ENCODE measurements at places on chromosomes 6 and 20. TPM values are rescaled to one million over a fixed set of nuclear protein-coding genes. Genes with fewer than 3 reads are reported as not detected.

Gene LST1
- total RNA-seq, result 6.6 TPM

Gene TGM2
- total RNA-seq, result 33.3 TPM

Gene FAM83D
- total RNA-seq, result 13.1 TPM

Gene ADGRG6
- 17.6 TPM for total RNA-seq

Gene TCP11
- total RNA-seq, result not detected

Gene KIAA1755
- 3.4 TPM for total RNA-seq

Gene SRSF12
- total RNA-seq, result not detected

Gene CLPSL1
- total RNA-seq, result not detected

Gene BFSP1
- 0.17 TPM for total RNA-seq

DNA sequence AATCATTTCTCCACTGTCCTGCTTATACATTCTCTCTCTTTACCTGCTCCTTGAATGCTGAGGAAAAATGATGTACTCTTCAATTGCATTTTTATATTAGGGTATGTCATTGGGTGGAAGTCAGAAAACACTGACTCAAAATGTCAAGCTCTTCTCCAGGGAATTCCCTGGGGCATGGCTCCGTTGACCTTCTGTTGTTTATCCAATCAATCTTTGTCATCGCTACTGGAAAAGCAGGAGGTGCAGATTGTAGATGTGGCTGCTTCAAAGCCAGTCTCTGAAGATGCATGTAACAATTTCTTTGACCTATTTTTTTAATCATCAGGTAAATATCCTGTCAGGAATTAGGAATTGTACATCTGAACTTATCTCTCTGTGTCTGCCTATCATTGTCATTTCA, 63.9 kb upstream of the TENT5A start:
- DNase-seq, result no peak

GRCh38 chr6:44569931-44570385, 182.5 kb downstream of the CDC5L start:
- DNase-seq, result no peak

DNA sequence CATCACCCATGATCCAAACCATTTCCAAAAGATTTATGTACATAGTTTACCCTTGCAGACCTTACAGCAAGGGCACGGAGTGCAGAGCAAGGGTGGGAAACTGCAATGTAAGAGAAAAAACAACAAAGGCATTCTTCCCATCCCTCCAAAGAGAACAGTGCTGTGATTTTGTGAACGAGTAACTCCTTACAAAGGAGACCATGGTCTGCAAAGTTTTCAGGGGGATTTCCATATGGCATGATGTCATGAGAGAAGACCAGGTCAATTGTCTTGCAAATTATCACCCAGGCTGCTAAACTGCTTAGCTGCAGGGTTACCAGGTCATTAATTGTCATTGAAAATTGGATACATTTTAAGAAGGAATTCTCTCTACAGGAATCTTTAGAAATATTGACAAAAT, 58.3 kb downstream of the LAMP5 start:
- DNase-seq, result no peak

- DNase-seq, result no peak
These were observed 85.4 kb upstream of the THBS2 start for GRCh38 chr6:169339025-169339424.

DNA sequence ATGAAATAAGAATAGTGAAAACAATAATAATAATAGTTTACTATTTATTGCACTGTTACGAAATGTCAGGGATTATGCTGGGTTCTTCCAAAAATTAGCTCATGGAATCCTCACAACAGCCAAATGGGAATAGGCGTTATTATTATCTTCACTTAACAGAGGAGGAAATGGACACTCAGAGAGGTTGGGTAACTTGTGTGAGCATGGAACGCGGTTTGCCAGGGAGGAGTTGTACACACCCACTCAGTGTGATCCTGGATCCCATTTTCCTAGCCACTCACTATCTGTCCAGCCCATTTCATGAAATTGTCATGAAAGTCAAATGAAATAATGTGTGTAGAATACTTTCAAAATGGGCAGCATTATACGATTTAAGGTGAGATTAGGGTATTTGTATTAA, 4.6 kb downstream of the NELFCD start:
- DNase-seq, result no peak

DNA sequence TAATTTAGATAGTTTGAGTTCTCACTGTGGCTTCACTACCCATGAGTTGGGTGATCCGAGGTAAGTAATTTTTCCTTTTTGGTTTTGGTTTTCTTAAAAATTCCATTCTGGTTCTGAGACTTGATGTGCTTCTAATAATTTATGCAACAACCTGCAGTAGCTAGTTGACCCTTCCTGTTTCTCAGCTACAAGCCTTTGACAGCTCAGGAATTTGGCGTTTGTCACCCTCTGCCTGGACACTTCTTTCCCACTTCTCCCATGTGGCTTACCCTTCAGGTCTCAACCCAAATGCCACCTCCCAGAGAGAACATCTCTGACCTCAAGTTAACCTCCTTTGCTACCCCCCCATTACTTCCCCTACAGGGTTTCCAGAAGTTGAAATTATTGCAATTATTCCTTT, 49.7 kb upstream of the TSHZ2 start:
- no peak for DNase-seq

DNA sequence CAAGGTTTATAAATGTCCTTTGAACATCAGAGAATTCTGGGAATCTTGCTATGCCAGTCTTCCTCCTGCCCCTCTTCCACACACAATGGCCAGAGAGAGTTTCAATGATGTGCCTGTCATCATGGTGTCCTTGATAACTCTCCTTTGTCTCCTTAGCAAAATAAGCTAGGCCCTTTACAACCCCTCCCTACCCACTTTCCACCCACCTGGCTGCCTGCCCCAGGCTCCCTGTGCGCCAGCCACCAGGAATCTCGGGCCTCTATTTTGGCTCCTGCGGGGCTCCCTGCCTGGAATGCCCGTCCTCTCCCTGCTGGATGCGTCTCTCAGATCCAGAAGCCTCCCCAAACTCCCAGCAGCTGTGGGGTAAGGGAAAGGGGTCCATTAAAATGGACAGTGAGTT, 60.9 kb downstream of the NCR2 start:
- no peak for DNase-seq

- no peak for DNase-seq
These were observed 64.8 kb downstream of the IBTK start for GRCh38 chr6:82182756-82183155.

DNA sequence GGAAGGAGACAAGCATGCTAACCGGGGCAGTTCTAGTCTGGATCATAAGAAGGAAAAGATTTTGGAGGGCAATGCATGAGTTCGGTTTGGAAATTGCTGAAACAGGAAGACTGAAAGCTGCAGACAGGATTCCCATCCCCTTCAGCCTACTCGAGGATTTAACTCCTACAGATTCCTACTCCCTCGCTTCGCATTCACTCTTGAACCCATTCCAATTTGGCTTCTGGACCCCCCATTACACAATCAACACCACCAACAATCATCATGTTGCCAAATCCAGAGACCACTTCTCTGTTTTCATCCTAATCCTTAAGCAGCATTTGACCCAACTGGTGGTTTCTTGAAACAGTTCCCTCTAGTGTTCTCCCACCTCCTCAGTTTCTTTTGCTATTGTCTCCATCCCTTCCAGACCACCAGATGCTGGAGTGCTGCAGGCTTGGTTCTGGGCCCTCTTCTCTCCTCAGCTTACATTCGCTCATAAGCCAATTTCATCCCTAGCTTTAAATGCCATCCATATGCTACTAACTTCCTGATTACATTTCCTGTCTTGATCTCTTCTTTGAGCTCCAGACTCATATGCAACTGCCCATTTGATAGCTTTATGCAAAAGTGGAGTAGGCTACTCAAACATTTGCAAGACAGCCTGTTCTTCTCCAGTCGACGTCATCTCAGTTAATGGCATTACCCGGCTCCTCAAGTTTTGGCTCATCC, 66.5 kb downstream of the DTNBP1 start:
- no peak for DNase-seq

DNA sequence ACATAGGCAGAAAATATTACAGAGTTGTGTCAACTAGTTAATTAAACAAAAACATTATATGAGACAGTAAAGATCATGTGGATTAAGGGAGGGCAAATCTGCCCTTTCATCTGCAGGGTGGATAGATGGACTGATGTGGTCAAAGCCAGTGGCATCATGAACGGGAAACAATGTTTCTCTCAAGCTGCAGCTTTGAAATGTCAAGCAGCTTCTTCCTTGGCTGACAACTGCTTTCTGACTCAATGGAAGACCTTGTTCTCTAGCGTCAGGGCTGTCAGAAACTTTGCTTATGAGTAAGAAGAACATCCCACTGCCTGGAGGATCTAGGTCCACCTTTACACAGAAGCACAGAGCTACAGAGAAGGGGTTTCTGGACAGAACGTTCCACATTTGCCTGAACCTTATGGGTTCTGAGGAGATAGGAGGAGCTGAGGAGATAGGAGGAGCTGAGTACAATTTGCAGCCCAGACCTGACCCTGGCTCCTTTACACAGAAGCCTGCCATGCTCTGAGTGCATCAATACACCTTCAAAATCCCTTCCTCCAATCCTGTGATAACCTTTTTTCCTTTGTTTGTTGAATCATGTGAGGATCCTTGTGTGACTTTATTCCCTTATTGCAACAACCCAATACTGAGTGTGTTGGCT, 6.1 kb downstream of the CST5 start:
- no peak for DNase-seq

DNA sequence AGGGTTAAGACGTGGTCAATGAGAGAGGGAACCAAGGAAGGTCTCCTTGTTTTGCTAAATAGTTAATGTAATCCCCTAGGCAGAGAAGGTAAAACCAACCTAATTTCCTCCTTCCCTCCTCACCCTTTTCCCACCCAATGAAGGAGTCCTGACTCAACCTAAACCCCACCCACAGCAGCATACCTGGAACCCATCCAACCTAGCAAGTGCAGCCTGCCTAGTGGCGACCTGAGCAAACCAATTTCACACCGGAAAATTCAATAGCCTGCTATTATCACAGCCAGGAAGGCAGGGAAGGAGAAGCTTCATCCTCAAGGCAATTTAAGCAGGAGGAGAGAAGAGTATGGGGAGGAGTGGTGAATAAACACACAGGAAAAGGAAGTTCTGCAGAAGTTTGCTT, 46.9 kb downstream of the OSTM1 start:
- DNase-seq, result no peak

- no peak for DNase-seq
These were observed 39.0 kb upstream of the TBXT start for GRCh38 chr6:166206510-166207283.

DNA sequence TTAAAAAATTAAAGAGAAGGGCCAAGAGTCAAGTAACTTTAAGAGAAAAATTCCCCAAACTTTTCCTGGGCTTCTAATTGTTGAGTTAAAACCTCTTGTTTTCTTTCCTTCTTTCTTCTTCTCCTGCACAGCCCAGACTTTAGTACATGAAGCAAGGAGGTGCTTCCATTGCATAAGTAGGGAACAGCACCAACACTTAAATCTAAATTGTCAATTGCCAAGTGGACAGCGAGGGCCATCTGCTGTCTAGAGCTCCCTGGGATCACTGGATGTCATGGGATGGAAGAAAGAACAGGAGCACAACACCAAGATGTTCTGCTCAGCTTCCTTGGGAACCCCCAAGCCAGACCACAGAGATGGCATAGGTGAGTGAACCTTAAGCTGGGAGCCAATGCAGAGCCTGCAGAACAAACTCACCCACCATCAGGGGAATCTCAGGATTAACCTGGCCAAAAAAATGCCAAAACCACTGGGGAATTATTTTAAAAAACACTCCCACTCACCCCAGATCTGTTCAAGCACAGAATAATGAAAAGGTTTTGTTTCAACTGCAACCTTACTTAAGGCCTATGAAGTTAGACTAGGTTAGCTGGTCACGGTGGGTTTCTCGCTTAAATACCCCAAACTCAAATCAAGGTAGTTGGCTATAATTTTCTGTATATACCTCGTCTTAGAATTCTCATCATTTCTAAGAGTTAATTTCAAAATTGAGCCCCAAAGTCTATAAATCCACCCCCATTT, 67.8 kb downstream of the TNFRSF21 start:
- no peak for DNase-seq

- no peak for DNase-seq
These were observed 10.8 kb downstream of the GPR31 start for GRCh38 chr6:167146977-167147376.

DNA sequence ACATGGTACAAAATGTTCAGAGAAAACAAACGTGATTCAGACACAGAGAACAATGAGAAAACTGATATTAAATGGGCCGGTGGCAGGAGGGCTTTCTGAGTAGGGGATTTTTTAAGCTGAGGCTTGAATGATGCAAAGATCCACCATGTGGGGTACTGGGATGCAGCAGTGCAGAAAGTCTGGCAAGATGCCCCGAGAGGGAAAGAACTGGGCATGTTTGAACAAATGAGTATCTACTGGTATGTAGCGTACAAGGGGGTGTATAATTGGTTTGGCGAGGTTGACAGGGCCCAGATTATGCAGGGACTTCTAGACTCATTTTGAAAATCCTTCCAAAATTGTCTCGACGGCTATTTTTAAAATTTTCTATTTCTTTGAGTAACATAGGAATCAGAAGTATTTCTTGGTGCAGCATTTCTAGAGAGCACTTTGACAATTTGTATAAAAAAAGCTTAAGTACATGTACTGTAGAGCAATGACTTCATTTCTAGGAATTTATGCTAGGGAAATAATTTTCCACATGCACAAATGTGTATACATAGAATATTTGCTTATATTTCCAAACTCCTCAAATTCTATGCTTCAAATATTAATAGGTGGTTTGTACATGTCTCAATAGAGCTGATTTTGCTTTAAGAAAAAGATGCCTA, 119.6 kb upstream of the DOK5 start:
- DNase-seq, result no peak

DNA sequence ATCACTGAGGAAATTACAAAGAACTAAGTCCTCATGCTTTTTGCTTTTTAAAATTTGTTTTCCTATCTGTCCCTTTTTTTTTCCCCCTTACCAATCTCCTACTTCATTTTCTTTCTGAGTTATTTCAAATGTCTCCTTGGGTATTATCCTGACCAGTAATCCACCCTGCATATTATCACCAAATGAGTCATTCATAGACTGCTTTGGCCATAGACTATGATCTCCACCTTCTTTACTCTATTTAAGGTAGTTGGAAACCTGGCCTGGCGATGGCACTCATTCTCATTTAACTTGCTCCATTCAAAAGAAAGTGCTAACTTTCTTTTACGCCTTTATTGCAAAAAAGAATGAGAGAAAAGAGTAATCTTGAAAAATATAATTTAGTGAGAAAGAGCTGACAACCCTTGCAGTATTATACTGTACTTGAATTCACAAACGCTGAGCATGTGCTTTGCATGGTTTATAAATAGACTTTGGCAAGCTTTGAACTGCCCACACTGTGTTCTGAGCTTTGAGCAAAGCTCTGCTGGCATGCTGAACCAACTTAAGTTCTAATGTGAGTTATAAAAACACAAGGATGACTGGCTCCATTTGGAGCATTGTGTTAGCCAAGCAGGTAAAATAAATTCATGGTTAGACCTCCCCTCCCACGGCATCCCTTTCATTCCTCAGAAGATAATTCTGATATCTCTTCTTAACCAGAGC, 198.9 kb downstream of the NKAIN2 start:
- DNase-seq, result no peak

DNA sequence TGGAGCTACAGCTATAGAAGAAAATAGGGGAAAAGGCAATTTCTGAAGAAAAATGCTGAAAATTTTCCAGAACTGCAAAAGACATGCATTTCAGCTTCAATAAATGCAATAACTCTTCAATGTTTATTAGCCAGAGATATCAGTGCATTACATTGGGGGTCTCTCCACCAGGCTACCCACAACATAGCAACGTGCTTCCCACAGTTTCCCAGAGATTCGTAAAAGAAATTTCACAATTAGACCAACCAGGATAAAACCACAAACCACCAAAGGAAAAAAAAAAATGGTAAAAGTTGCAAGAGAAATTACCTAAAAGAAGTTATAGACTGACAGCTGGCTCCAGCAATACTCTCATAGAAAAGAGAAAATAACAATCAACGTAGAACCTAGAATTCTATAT, 16.0 kb downstream of the LY86 start:
- no peak for DNase-seq

GRCh38 chr6:125528621-125529041, 220.8 kb upstream of the HEY2 start:
- no peak for DNase-seq
